Camera-type eye (tissue), 1 donor: ENCODE measurements at places on chromosomes 7 and 10. TPM values are rescaled to one million over a fixed set of nuclear protein-coding genes. Genes with fewer than 3 reads are reported as not detected.

The MORN4 gene
- 15.7 TPM for total RNA-seq

The LEP gene
- not detected for total RNA-seq

The ANKRD30A gene
- total RNA-seq: not detected

The SPACDR gene
- not detected for total RNA-seq

The VWC2 gene
- total RNA-seq: 3.7 TPM

The CLCN1 gene
- total RNA-seq: 0.22 TPM

The CALHM3 gene
- total RNA-seq: not detected
